ENCODE measurements at places on chromosomes 7 and 10.

GRCh38 chr7:4200546-4201094, 481.5 kb upstream of the FOXK1 start:
- no peak for DNase-seq

DNA sequence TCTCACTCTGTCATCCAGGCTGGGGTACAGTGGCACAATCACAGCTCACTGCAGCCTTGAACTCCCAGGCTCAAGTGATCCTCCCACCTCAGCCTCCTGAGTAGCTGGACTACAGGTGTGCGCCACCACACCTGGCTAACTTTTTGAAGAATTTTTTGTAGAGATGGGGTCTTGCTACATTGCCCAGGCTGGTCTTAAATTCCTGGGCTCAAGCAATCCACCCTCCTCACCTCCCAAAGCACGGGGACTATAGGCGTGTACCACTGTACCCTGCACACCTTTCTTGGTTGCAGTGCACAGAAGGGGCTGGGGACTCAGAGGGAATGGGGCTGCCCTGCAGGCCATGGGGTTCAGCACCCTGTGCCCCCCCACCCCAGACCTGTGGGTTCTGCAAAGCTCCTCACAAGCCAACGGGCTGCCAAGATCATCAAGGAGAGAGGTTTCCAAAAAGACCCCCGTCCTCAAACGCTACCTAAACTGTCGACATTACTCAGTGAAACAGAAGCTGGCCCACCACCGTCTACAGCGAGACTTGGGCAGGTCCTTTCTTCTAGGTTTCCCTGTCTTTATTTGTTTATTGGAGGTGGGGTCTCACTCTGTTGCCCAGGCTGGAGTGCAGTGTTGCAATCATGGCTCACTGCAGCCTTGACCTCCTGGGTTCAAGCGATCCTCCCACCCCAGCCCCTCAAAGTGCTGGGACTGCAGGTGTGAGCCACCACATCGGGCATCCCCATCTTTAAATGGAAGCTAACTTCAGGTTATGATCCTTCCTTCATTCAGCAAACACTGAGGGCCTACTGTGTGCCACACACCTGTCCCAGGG, 26.6 kb upstream of the ELFN1 start:
- no peak for DNase-seq

GRCh38 chr7:144594580-144594979, 191.1 kb upstream of the NOBOX start:
- DNase-seq = no peak

DNA sequence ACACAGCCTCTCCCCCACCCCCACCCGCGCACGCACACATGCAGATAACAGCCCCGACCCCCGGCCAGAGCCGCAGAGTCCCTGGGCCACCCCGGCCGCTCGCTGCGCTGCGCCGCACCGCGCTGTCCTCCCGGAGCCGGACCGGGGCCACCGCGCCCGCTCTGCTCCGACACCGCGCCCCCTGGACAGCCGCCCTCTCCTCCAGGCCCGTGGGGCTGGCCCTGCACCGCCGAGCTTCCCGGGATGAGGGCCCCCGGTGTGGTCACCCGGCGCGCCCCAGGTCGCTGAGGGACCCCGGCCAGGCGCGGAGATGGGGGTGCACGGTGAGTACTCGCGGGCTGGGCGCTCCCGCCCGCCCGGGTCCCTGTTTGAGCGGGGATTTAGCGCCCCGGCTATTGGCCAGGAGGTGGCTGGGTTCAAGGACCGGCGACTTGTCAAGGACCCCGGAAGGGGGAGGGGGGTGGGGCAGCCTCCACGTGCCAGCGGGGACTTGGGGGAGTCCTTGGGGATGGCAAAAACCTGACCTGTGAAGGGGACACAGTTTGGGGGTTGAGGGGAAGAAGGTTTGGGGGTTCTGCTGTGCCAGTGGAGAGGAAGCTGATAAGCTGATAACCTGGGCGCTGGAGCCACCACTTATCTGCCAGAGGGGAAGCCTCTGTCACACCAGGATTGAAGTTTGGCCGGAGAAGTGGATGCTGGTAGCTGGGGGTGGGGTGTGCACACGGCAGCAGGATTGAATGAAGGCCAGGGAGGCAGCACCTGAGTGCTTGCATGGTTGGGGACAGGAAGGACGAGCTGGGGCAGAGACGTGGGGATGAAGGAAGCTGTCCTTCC, 620 bp downstream of the EPO start:
- no peak for DNase-seq

- no peak for DNase-seq
Measured at GRCh38 chr7:100208911-100209408, 10.8 kb upstream of the PVRIG start.

DNA sequence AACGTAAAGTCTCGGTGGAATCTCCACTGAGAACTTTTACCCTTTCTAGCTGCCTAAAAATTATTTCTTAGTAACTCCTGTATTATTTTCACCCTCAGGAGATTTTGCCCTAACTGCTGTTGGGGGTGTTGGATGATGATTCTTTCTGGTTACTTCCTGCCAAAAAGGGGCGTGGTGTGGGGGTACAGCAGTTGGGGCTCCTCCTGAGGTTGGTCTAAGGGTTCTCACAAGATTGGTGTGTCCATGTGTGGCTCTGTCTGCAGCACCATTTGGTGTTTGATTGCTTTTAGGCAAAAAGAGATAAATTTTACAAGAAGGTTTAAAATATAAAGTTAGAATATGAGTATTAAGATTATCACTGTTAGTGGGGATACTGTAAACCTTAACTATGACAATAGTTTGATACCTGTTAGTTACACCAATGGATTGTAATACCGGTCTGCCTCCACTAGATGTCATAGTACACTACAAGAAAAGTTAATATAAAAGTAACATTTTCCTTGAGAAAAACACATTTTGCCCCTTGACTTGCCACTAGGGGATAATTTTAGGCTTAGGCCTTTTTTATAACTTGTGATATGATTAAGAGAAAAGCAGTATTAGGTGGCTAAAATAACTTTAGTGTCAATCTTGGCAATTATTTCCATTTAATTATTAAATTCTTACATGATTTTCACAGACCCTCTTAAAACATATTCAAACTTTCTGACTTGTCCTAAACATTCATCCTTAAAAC, 928.7 kb downstream of the IPMK start:
- no peak for DNase-seq

GRCh38 chr7:69414555-69414954, 183.7 kb upstream of the AUTS2 start:
- DNase-seq = no peak

- peak; percentile 84 for DNase-seq
Measured at GRCh38 chr7:131556053-131556908, at the start of gene PODXL. Gene PODXL, minus strand, starts transcription at chr7:131556628. Its CDS starts 269 bp downstream, at chr7:131556359.

- DNase-seq = no peak
Measured at GRCh38 chr7:128281605-128282380, 40.7 kb downstream of the LEP start.

DNA sequence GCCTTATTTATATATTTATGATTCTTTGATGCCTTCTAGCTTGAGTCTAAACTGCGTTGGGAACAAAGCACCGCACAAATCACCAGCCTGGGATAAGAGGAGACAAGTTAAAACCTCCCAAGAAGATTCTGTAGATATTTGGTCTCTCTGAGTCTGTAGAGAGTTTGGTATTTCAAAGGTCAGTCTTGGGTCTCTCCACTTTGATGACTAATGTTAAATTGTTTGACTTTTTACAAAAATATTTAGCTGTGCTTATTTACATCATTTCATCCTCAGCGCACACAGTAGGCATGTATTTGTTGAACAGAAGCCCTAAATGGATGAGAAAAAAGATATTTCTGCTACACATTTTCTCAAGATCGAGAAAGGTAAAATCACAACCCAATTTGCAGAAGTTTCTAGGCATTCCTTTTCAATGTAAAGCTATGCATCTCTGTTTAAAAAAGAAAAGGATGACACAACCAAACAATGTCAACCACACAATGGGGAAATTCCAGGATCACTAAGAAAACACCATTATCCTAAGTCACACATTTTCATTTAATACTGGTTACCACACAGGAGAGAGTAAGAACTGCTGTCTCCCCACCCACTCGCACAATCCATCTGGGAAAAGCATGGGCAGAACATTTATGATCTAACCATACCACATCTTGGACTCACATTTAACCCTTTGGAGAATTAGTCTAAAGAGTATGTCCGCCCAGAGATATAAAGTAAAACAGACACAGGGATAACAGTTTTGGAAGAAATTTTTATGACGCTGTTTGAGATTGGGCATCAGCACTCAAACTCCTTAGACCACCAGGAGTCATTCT, 4.4 kb downstream of the CDK6 start:
- no peak for DNase-seq

DNA sequence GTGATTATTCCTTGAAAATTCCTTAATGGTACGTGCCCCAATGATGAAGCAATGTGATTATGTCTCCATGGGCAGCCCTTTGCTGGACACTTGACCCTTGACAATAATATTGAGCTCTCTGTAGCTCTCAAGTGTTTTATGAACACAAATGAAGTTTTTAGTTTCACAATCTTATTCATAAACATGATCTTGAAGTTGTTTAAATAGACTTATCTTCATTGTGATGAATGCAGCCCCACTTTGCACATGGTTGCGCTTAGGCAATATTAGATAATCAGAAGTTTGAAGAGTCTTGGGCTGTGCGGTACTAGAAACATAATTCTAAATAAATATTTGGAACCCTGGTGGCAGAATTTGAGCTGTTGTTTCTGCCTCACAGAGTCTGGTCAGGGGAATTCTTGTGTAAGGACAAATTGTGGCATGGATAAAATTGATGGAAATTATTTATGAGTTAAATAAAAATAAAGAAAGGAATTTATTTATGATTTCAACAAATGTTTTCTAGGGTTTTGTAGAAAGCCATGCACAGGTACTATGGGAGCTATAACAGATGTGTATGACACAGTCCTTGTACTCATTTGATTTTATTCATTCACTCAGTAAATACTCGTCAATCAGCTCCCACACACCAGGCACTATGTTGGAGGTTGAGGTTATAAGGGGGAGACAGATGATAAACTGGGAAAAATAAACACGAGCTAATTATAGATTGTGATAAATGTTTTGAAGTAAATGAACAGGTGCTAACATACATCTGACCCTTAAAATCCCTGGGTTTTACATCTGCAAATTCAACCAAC, 217.9 kb downstream of the GALNT17 start:
- DNase-seq = no peak

GRCh38 chr7:158407581-158408317, 179.9 kb downstream of the PTPRN2 start:
- DNase-seq = no peak

DNA sequence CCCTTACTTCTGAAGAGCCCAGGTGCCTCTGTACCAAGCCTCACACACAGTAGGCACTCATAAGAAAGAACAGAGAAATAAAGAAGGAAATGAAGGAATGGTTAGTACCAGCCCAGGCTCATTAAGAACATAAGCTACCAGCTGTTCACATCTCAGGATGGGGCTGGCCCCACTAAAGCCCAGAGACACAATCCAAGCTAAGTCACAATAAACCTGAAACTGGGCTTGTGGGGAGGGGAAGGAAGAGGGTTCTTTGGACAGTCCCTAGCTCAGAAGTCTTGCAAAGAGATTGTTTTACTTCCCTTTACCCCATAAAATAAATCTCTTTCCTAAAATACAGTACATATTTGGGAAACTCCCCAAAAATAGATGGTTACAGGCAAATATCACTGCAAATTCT, 24.3 kb downstream of the FBXW4 start:
- DNase-seq = no peak

- no peak for DNase-seq
Measured at GRCh38 chr7:38373155-38373554, 99.7 kb upstream of the TARP start.

All from natural killer cell treated with Interleukin-12 subunit alpha and Interleukin-12 subunit beta and Interleukin-15 and Interleukin-18, amount 100 ng/mL, for 72 hours (primary cell).